ENCODE measurements at places on chromosomes 2 and 18.

- DNase-seq: no peak
Observed at GRCh38 chr2:31008561-31009114, 129.6 kb downstream of the GALNT14 start.

- no peak for DNase-seq
Observed at GRCh38 chr2:153497938-153498629, 19.5 kb upstream of the RPRM start.

DNA sequence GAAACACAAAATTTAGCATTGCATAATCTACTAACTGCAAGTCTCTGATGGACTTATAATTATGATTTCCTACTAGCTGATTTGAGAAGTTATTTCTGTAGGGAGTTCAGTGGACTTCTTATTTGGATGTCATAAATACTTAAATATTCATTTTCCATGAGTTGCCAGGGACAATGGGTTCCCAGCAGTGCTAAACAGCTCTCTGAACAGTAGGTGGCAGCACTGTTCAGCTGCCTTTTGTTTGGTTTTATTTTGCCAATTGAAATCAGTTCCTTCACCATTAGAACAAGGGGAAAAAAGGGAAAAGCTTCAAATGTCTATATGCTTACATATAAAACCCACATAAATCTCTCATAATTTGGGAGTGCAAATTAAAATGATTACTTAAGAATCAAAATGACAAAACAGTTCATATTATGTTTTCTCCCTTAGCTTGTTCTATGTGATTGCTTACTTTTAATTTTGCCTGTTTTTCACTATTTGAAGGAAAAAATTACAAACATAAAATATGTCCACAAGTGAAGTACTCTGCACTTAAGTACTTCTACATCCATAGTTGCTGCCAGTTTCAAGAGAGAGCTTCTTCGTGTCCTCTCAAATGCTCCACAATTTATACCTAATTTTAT, 898.9 kb downstream of the CPS1 start:
- DNase-seq: peak; percentile 24

DNA sequence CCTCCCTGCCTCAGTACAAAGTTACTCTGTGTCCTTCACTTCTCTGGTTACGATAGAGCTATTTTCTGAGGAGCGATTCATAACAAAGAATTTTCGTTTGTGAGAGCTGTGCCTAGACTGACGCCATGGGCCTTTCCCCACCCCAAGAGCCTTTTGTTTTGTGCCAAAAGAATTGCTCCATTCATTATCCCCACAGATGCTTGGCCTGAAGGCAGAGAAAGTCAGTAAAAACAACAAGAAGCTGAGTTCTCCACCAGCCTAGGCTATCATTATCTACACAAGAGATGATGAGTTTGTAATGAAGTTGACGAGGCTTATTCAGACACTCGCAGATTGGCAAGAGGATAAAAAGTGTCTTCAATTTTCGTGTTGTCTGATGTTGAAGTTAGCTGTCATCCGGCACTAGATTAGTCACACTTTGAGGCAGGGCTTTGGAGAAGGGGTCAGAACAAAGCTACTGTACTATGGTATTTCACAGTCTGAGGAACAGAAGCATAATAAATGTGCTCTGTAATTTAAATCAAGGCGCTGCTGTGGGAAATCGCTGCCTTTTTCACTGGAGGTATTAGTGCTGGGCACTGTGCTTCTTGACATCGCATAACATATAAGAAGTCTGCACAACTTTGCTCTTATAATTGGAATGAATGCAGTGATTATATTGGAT, 278.4 kb upstream of the FIGN start:
- DNase-seq: no peak

GRCh38 chr2:119011162-119011909, 69.3 kb downstream of the MARCO start:
- peak; percentile 29 for DNase-seq

Measured in germinal center (tissue), 1 donor.